KG1 (cell line): ENCODE measurements at places on chromosomes 13 and 19.

GRCh38 chr19:12478234-12478941 is 6.2 kb downstream of the ZNF709 start:
- DNase-seq, result no peak

- DNase-seq, result no peak
These were observed 1.7 kb downstream of the PCDH8 start for GRCh38 chr13:52846567-52847321.

- no peak for DNase-seq
These were observed 1269.7 kb upstream of the SPRY2 start for GRCh38 chr13:81610644-81611043.

DNA sequence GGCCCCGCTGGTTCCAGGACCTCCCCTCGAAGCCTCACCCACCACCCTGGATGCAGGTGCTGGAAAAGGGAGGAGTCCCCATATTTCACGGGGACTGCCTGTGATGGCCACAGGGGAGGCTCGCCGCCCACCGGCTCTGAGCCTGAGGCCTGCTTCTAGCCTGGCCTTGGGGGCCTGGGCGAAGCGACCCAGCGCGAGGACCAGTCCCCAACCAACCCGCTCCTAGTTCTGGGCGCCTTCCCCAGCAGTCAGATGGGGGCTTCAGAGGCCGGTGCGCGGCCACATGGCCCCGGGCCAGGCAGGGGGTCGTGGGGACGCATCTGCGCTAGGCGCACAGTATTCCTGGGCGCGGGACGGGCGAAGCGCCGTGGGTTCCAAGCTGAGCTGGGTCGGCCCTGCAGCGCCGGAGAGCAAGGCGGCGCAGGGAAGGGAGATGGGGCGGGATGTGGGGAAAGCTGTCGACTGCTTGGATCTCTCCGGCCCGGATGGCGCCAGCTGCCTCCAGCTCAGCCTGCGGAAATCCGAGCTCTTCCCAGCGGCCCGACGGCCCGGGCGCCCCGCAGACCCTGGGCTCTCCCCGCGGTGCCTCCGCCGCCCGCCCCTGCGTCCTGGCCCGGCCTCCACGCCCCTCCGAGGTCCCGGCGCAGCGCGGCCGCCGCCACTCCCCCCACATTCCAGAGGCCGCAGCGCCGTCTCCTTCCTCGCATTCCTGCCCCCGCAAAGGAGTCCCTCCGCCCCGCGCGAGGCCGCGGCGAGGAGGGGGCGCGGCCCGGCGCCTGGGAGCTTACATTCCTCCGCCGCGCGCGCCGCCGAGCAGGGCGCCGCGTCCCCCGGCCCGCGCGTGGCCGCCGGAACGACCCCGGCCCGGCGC is at the start of gene WTIP:
Gene WTIP, plus strand, starts transcription at position 788 of the 871 bp plus-strand sequence. CDS start 217 bp downstream, outside the sequence.
- no peak for DNase-seq

- DNase-seq, result no peak
These were observed 48.3 kb downstream of the DNM2 start for GRCh38 chr19:10766049-10766623.

DNA sequence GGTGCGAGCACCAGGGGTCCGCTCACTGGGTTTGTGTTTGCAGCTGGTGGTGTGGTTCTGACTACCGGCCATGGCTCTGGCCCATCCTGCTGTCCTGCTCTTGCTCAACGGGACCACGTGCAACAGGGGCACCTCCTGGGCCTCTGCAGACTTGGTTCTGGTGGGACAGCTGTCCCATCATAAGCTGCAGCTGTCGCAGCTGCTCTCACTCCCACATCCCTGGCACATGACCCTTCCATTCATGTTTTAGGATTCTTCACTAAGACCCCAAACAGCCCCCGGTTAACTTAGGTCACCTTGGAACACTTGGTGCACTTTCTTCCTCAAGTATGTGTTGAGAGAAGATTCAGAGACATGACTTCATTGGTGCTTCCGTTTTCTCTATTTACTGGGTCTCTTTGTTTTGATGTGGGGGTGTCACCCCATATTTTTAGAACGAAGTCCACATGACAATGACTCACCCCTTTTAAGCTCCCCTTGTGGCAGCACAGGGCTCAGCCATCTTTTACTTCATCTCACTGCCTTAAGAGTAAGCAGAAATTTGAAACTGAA is 68.4 kb upstream of the ARHGEF7 start:
- DNase-seq, result no peak

- DNase-seq, result no peak
These were observed 818.2 kb downstream of the UQCRFS1 start for GRCh38 chr19:28394725-28395124.

DNA sequence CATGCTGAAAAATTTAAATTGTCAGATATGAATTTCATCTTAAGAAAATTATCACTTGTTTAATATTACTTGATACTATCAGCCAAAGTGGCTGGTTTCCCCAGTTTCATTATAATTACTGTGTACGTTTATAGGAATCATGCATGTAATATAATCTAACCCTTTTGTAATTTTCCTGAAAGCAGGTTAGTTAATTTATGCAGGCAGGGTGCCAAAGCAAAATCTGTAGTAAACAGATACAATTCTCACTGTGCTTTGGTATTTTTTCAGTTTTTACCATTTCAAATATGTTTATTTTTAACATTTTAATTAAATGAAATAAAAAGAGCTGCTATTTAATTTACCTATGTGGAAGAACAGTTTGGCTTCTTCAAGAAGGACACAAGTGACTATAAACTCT is 1227.5 kb upstream of the MIR17HG start:
- no peak for DNase-seq

DNA sequence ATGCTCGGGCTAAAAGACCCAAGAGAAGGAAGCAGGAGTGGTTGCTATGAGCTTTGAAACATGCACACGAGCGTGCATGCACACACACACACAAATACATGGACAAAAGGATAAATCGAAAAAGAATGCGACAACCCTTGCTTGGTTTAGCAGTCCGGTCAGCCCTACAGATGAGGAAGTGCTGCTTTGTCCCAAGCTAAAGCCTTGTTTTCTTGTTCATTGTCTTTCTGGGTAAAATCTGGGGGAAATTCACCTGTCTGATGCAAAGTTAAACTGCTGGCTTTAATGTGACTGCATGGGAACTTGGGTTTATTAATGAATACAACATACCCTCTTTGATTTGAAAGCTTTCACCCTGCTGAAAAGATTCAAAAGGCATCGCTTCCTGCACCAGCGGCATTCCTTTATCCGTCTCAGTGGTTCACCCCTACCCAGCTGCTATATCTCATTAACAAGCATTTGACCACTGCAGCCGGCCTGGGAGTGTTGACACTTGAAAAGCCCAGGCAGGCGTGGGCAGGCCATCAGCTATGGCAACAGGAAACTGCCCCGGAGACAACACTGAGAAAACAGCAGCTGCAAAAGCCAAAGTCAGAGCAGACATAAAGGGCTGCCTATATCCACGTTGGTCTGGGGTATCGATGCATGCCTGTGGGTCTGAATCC is 301.7 kb downstream of the NDFIP2 start:
- DNase-seq, result no peak

DNA sequence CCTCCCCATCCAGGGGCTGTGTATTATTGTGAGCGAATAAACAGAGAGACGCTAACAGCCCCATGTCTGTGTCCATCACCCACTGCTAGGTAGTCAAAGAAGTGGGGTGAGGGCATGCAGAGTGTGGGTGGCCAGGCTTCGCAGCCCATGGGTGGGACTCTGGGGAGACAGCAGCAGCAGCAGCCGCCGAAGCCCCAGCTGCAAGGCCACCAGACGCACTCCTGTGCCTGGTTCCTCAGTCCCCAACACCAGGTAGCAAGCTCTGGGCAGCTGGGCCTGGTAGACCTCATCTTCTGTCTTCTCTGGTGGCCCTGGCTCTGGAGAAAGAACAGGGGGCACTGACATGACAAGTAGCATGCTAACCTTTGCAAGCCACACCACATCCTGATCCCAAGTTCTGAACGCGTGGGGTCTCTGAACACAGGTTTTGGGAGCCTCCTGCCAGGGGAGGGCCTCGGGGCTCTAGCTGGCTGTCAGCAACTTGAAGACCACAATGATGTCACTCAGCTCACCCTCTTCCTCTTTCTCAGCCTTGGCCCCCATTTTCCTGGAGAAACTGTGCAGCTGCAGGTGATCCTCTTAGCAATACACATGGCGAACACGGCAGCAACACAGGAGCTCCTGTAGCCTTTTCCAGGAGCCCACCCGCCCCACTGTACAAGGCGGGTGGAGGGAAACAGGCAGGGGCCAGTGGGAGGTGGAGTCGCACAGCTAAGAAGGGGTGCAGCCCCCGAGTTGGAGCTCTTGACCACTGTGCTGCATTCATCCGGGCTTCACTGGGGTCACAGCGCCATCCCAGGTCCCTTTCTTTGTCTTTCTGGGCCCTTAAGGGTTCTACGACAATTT is 5.8 kb downstream of the FUZ start:
- DNase-seq, result no peak

DNA sequence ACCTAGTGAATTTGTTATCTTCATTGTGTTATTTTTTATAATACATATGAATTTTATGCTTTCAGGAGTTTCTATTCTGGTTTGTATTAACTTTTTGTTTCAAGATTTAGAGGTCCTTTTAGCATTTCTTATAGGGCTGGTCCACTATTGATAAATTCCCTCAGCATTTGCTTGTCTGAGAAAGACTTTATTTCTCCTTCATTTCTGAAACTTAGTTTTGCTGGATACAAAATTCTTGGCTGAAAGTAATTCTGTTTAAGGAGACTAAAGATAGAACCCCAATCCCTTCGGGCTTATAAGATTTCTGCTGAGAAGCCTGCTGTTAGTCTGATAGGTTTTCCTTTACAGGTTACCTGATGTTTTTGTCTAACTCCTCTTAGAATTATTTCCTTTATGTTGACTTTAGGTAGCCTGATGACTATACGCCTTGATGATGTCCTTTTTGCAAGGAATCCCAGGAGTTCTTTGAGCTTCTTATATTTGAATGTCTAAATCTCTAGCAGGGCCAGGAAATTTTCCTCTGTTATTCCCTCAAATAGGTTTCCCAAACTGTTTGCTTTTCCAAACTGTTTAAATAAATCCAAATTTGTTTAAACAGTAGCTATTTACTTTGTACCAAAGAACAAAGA is 127.1 kb downstream of the CYSLTR2 start:
- DNase-seq, result no peak

DNA sequence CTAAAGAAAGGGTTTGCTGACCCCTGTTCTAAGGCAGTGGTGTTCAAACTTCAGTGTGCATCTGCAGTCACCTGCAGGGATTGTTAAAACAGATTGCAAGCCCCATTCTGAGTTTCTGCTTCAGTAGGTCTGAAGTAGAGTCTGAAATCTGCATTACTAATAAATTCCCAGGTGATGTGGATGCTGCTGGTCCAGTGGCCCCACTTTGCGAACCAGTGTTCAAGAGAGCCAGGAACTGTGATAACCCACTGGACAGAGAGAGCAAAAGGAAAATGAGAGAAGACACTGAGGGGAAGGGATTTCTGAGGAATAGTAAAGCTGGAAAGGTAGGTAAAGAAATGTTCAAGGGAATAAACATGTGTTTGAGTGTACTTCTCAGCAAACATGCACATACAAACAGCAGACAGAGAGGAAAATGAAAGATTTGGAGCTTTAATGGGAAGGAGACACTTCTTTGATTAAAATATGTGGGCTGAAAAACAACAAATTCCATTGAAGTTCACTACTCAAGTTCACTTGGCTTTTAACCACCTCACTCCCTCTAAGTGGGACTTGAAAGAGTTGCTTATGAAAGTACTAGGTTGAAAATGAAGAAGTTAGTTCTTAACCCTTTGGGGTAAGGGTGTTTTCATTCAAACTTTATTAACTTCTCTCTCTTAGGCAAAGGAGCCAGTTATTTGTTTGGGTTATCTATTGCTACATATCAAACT is 26.4 kb upstream of the FAM216B start:
- DNase-seq, result no peak

- DNase-seq, result no peak
These were observed 8.1 kb downstream of the RINL start for GRCh38 chr19:38869836-38870607.

DNA sequence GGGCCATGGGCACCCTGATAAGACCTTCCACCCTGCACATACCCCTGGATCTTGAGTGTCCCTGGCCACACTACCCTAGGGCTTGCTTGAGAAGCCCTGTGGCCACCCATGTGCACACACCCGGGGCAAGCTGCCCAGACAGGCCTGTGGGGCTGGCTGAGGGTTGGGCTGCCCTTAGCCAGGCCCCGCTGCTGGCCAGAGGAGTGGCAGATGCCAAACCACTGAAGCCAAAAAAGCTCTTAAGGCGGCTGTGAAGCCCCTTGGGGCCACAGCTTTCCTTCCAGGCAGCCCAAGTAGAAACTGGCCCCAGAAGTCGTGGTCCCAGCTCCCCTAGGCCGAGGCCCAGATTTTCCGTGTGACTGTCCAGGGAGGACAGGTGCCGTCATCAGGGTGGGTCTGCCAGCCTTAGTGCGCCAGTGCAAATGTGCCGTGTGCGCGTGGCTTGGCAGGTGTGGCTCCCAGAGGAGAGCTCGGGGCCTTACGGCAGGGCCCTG is 14.8 kb downstream of the CEBPG start:
- DNase-seq, result no peak

- DNase-seq, result no peak
These were observed 57.3 kb downstream of the IFT88 start for GRCh38 chr13:20624213-20624612.

GRCh38 chr19:39677961-39678889 is 22.5 kb downstream of the LGALS16 start:
- no peak for DNase-seq

- DNase-seq, result no peak
These were observed 94.5 kb downstream of the GNG7 start for GRCh38 chr19:2607712-2608601.

GRCh38 chr13:42068886-42069285 is 20.4 kb downstream of the DGKH start:
- no peak for DNase-seq

DNA sequence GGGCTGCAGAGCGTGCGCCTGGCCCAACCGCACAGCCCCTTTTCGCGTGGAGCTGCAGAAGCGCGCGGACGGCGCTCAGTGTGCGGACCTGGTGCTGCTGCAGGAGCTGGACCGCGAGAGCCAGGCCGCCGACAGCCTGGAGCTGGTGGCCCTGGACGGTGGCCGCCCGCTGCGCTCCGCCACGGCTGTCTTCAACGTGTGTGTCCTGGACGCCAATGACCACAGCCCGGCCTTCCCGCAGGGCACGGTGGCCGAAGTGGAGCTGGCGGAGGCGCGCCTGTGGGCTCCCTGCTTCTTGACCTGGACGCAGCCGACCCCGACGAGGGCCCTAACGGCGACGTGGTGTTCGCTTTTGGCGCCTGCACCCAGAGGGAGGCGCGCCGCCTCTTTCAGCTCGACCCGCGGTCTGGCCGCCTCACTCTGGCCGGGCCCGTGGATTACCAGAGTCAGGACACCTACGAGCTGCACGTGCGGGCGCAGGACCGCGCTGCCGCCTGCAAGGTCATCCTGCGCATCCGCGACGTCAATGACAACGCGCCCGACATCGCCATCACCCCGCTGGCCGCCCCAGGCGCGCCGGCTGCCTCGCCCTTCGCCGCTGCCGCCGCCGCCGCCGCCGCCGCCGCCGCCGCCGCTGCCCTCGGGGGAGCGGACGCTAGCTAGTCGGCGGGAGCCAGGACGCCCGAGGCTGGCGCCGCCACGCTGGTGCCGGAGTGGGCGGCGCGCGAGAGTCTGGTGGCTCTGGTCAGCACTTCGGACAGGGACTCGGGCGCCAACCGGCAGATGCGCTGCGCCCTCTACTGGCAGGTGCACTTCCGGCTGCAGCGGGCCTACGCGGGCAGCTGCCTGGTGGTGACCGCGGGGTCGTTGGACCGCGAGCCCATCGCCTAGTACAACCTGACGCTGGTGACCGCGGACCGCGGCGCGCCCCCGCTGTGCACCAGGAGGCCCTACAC is 172.2 kb downstream of the OLFM4 start:
- DNase-seq, result no peak

- no peak for DNase-seq
These were observed at the start of gene CXCL17 for GRCh38 chr19:42442833-42443232. Gene CXCL17 (minus strand): TSS chr19:42442946. CDS start chr19:42442832, 114 bp downstream.
